IMR-90 (cell line): ENCODE measurements at places on chromosomes 2 and 18. TPM values are rescaled to one million over a fixed set of nuclear protein-coding genes. Genes with fewer than 3 reads are reported as not detected.

DNA sequence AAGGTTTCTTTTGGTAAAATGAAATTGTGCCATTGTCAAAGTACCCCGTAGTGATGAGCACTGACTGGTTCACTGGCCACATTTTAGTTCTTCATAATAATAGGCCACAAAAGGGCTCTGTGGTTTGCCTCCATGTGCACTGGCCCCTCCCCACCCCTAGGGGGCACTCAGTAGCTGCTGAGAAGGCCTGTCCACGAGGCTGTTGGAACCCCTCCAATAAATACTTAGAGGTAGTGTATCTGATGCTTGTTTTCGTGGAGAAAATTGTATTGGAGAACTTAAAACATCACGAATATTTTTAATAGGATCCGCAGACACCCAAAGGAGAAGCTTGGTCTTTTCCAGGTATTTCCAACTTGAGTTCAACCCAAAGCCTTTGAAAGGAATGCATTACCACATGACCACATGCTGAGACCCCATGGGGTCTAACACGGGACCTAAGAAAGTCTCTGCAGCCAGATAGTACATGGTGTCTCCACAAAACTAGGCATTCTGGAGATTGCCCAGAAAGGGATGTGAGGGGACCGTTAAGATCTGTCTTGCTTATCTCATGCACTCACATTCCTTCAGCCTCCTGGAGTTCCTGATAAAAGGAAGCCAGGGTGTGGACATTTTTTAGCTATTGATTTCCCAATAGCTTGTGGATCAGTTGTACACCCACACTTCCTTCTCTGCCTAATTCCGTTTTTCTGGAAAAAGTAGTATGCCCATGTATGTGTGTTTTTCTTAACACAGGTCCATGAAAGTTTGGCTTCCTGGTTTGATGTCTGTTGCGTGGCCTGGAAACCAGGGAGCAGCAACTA, 28.5 kb upstream of the NOSTRIN start:
- DNase-seq: peak; percentile 67

GRCh38 chr18:21203126-21203525, 38.9 kb upstream of the GREB1L start:
- DNase-seq: no peak

GRCh38 chr18:37398248-37398920, 167.2 kb downstream of the CELF4 start:
- peak; percentile 17 for DNase-seq

- DNase-seq: no peak
These were observed 18.8 kb downstream of the TMEM185B start for GRCh38 chr2:120204417-120204816.

GRCh38 chr18:75506913-75507312, 79.4 kb upstream of the SMIM21 start:
- DNase-seq: no peak

DNA sequence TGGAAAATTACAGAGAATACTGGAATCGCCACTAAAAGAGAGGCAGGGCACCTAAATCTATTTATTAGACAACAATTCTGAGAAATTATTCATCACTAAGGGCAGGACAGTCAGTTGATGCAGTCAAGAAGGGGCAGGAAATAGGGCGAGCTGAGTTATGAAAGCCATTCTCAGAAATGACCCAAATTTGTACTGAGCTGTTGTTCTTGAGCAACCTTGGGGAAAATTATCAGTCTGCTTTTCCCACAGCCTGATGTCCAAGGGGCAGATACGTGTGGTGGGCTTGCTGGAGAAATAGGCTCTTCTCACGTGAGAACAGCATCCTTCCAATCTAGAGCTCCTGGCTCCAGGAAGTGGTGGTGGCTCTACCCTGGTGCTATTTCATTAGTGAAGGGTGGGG, 38.6 kb downstream of the STON1 start:
- DNase-seq: no peak

GRCh38 chr2:98078701-98079100, 8.3 kb upstream of the VWA3B start:
- no peak for DNase-seq

- no peak for DNase-seq
These were observed 104.8 kb upstream of the VRK2 start for GRCh38 chr2:57941816-57942215.

DNA sequence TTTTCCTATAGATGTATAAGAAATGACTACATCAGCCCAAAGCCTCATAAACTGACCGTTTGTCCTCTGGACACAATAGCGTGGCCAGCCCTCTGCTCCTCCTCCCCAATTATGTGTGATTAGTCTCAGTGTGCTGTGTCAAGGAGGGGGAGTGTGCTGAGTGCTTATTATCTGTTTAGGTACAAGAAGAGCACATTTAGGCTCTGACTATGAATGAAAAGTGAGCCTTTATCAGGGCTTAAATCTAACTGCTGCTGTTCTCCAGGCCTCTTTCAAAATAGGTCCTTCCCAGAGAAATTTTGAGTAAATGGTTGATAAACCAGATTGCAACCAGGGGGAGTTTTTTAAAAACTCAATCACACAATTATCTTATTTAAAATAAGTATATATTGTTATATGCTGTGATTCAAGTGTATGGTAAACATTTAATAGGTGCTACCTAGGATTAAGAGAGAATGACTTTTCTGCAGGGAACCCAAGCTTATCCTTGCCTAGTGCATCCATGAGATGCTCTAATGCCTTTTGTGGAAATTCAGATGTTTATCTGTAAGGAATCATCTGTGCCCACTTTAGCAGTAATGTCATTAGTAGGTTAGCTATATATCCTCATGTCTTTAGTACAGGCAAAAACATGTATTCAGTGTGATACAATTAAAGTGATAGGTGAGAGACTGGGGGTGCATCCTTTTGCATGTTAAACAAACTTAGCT, 168.7 kb upstream of the SIX3 start:
- no peak for DNase-seq

- DNase-seq: peak; percentile 61
These were observed 85.9 kb upstream of the KLF7 start for GRCh38 chr2:207251573-207252192.

DNA sequence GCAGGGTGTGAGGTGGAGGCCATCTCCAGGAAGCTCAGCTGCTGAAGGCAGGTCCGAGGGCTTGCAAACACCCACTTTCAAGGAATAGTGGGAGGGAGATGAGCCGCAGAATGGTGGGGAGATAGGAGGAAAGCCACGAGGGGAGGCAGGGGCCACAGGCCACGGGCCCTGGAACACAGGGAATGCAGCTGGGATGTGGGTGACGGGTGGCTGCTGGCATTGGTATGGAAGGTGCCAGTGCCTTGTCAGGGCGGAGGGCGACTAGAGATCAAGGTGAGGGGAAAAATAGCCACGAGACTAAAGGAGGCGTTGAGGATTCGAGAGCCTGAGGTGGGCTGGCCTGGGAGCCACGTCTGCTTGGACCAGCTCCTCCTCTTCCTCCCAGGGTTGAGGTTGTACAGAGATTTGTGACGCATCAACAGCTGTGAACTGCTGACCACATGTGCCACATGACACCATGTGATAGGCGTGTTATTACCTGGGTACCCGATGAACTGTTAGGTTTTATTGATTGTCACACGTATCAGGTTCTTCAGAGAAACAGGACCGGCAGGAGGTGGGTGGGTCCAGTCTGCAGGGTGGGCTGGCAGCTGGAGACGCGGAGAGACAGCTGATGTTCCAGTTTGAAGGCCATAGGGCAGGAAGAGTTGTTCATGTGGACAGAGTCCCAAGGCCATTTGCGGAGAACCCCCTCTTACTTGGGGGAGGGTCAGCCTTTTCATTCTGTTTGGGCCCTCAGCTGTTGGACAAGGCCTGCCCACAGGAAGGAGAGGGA, 9.9 kb downstream of the IMPA2 start:
- DNase-seq: no peak

- no peak for DNase-seq
These were observed 7.6 kb upstream of the THOC1 start for GRCh38 chr18:275486-275885.

DNA sequence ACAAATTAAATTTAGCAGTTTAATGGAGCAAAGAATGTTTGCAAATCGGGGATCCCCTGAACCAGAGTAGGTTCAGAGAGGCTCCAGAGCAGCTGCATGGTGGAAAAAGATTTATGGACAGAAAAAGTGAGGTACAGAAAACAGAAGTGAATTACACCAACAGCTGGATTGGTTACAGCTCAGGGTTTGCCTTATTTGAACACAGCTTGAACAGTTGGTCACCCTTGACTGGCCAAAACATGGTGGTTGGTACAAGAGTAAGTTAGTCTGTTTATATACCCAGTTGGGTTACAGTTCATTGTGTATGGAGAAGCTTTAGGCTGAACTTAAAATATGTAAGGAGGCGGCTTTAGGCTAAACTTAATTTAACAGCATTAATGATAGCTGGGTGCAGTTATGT, 5.4 kb upstream of the CDCA7 start:
- DNase-seq: no peak

DNA sequence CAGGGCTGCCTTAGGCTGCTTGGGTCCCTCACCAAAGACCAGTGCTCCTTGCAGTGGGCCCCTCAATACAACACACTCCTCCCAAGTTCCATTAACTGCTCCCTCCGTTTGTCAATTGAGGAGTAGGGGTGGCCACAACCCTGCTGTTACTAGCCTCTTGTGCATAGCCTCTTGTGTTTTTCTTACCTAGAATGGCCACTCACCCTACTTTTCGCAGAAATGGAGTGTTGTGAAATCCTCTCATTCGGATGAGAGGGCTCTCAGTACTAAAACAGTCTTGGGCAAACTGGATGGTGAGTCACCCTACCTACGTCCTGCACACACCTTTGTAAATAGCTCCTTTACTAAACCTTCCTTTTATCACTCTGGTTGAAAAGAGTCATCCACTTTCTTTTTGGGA, 253.9 kb downstream of the OSR1 start:
- no peak for DNase-seq

DNA sequence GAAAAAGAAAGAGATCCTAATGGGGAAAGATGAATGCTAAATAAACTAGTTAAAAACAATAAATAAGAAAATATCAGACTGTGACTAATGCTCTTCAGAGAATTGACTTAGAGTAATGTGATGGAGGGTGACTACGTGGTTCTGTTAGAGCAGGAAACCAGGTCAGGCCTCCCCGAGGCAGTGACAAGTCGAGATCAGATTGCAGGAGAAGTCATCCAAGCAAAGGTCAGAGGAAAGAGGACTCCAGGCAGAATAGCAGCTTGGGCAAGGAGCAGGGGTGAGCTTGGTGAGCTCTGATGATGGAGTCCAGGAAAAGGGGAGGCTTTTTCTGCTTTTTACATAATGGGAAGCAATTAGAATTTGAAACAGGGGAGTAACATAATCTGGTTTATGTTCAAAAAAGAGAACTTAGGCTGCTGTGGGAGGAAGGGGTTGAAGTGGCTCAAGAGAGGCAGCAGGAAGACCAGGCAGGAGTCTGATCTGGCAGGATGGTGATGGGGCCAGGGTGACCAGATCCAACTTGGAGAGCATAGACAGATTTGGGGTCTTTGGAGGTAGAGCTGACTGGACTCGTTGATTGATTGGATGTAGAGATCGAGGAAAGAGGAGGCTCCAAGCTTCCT, 27.3 kb upstream of the ITGB6 start:
- DNase-seq: peak; percentile 75

GRCh38 chr2:55511508-55512124, 7.9 kb upstream of the CFAP36 start:
- DNase-seq: peak; percentile 50

DNA sequence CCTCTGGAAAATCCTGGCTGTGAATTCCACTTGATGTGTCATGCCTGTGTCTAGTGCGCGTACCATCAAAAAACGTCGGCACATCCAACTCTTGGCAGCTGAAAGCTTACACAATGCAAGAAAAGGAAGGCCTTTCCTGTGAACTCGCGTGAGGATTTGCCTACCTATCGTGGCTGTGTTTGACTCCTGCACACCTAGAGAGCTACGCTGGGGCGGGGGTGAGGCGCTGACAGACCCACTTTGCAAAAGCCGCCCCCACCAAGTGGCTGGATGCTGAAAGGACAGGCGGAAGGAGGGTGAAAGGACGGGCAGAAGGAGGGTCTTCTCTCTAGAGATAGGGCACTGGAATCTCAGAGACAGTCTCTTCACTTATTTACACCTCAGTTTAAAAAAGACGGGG, 270.1 kb downstream of the EIPR1 start:
- no peak for DNase-seq

DNA sequence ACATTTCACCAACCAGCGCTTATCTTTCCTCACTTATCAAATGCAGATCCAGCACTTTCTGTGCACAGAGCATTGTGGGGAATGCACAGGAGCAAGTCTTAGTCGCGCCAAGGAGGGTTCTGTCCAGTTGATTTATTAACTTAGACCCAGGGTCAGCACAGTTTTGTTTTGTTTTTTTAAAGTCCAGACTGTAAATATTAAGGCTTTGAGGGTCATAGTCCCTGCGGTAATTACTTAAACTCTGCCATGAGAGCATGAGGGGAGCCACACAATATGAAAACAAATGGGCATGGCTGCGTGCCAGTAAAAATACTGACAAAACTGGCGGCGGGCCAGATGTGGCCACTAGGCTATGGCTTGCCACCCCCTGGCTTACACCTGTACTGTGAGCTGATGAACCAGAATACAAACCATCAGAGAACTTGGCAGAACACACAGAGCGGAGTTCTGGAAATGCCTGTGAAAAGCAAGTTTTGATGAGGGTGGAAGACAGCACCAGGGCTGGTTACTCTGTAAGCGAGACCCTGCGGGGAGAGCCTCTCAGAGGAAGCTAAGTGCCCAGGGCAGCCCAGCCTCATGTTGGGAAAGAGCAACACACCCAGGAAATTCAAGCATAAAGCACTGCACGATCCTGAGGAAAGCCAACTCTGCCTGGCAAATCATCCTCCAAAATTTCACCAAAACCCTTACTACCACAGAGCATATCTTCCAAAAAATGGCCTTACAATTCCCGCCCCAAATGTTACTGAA, 43.6 kb downstream of the L3MBTL4 start:
- no peak for DNase-seq

GRCh38 chr18:49691177-49691608, 122.1 kb downstream of the ACAA2 start:
- peak; percentile 93 for DNase-seq

- peak; percentile 13 for DNase-seq
These were observed 5.8 kb upstream of the WNT6 start for GRCh38 chr2:218853766-218854165.

GRCh38 chr2:190717764-190718651, 69.1 kb downstream of the NAB1 start:
- DNase-seq: no peak

- no peak for DNase-seq
These were observed 564 bp downstream of the DPYSL5 start for GRCh38 chr2:26848336-26849055.

GRCh38 chr2:235051436-235052260, 99.8 kb downstream of the SH3BP4 start:
- DNase-seq: peak; percentile 37

DNA sequence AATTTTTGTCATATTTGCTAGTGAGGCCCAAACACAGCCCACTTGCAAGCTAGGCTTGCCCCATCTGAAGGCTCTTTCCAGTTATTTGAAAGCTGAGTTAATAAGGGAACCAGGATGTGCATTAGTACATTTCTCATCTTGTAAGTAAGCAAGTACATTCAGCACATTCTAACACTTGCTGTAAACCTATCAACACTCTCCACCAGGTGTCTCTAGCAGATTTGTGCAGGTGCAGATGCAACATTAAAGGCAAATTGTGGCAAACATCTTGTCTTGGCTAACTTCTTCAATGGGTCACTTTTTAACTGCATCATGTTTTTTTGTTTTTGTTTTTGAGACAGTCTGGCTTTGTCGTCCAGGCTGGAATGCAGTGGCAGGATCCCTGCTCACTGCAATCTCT, 25.3 kb upstream of the MFSD6 start:
- peak; percentile 41 for DNase-seq

- peak; percentile 74 for DNase-seq
These were observed 38.1 kb downstream of the RPL37A start for GRCh38 chr2:216536734-216537210.

SNORC gene
- total RNA-seq: under 0.01 and 0.28 TPM in 2 replicates

GPR45 gene
- not detected in 2 replicates for total RNA-seq

TRAPPC12 gene
- 25.8 and 33.6 TPM in 2 replicates for total RNA-seq

CERKL gene
- under 0.01 TPM in 1 of 2 replicates, not detected in the other for total RNA-seq

MOCOS gene
- total RNA-seq: 1.9 and 2.2 TPM in 2 replicates

CNGA3 gene
- total RNA-seq: under 0.01 TPM in 1 of 2 replicates, not detected in the other

HES6 gene
- 1.3 and 1.4 TPM in 2 replicates for total RNA-seq
